Dermis lymphatic vessel endothelial cell (primary cell): ENCODE measurements at places on chromosomes 12 and 14. TPM values are rescaled to one million over a fixed set of nuclear protein-coding genes. Genes with fewer than 3 reads are reported as not detected.

Gene KRT3
- not detected in 2 replicates for total RNA-seq

Gene TDRD9
- 2.3 and 3.2 TPM in 2 replicates for total RNA-seq

Gene KRT8
- total RNA-seq = 9.4 and 13.1 TPM in 2 replicates

Gene ANP32D
- 0.09 TPM in 1 of 2 replicates, not detected in the other for total RNA-seq

Gene CHPT1
- total RNA-seq = 19.3 and 23.6 TPM in 2 replicates

Gene TMCC3
- 1.3 and 4.6 TPM in 2 replicates for total RNA-seq

Gene TDP1
- total RNA-seq = 10.5 and 16.0 TPM in 2 replicates

Gene C12orf42
- total RNA-seq = not detected in 2 replicates

Gene KRT79
- total RNA-seq = not detected in 2 replicates

Gene NKX2-1
- not detected in 2 replicates for total RNA-seq

Gene C12orf50
- total RNA-seq = not detected in 2 replicates
